RPMI8226 (cell line): ENCODE measurements at places on chromosomes 16 and 17.

- no peak for DNase-seq
Observed at GRCh38 chr17:10033449-10033848, 128.4 kb upstream of the RCVRN start.

GRCh38 chr17:68539548-68540467 is 27.6 kb downstream of the PRKAR1A start:
- DNase-seq, result peak; percentile 58

GRCh38 chr16:67162506-67163163 is 1.9 kb upstream of the HSF4 start:
- no peak for DNase-seq

GRCh38 chr16:29308644-29309546 is 97.6 kb downstream of the NPIPB11 start:
- no peak for DNase-seq

DNA sequence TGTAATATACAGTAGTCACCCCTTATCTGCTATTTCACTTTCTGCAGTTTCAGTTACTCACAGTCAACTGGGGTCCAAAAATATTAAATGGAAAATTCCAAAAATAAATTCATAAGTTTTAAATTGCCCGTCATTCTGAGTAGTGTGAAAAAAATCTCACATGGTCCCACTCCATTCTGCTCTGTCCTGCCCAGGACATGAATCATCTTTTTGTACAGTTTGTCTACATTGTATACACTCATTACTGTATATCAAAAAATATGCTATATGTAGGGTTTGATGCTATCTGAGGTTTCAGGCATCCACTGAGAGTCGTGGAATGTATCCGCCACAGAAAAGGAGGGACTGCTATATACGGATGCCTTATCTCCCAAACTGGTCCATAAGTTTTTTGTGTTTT is 16.0 kb upstream of the APPBP2 start:
- DNase-seq, result no peak

DNA sequence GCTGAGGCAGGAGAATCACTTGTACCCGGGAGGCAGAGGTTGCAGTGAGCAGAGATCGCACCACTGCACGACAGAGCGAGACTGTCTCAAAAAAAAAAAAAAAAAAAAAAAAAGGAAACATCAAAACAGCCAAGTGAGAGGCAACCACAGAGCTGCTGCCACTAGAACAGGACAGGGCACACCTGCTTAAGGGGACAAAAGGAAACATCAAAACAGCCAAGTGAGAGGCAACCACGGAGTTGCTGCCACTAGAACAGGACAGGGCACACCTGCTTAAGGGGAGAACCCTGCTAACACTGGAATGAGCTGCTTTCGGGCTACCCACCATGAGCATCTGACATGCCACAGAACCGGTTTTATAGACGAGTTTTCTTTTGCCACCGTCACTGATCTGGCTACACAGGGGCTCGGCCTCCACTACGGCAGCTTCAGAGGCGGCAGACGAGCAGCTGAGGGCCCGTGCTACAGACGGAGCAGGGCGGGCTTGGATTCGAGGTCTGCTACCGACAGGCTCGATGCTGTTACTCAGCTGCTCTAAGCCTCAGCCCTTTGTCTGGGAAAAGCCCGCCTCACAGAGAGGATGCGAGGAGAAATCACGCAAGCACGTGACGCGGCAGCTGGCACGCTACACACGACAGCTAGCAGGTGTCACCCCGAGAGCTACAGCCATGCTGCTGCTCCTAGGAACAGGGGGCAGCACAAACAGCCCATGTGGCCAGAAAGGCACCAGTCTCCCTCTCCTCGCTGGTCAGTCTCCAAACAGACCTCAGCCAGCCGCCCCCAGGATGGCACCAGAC is 2.0 kb downstream of the P4HB start:
- no peak for DNase-seq

DNA sequence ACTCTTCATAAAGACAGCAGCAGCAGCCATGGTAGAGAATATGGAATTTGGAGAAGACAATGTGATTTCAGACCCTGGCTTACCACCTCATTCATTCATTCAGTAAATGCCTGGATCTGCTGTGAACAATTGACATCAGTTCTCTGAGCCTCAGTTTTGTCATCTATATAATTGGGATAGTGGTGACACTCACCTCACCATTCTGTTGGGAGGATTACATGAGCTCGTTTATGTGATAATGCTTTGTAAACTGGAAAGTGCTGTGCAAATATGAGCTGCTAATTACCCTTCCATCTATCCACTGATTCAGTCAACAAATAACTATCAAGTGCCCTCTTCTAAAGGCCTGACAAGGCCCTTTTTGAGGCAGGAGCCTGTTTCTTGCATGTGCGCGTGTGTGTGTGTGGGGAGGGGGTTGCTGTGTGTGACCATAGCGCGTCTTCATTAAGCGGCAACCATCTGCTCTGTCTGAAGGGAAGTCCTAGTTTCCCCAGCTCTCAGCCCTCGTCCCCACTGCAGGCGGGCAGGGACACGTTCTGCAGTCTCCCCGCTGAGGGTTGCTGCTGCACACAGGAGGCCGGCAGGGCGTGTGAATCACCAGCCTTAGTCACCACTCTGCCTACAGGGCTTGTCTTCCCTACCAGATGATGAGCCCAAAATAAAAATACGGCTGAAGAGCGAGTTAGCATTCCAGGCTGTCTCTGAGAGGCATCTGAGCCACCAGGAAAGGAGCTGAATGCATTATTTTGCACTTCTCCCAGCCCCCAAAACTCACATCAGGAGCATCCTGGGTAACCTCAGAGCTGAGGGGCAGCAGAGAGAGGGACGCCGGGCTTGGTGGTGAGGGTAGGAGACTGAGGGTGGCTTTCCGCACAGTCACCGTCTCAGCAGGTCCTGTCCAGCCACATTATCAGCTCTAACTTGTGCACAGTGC is 19.9 kb downstream of the ARL4D start:
- DNase-seq, result peak; percentile 11

DNA sequence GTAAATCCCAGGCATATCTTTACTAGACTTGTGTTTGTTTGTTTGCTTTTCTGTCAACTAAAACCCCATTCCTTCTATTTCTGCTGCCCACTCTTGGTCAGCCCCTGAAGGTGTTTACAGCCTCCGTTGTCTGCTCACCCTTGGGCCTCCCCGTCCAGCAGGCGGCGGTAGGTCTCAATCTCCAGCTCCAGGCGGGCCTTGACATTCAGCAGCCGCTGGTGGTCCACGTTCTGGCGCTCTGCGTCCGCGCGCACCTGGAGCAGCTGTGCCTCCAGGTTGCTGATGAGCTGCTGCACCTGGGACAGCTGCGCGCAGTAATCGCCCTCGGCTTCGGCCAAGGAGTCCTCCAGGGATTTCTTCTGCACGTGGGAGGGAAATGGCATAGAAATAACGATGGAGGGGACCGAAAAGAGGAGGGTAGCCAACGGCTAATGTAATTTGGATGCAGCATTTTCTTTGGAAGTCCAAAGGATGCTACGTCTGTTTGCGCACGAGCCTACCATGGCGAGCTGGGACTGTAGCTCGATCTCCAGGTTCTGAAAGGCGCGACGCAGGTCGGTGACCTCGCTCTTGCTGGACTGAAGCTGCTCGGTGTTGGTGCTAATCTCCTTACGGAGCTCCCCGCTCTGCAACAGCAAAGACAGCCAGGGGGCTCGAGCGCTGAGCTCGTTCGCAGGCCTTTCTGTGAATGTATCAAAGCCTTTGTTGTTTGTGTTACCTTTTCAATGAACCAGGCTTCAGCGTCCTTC is 3.9 kb downstream of the KRT12 start:
- peak; percentile 30 for DNase-seq

DNA sequence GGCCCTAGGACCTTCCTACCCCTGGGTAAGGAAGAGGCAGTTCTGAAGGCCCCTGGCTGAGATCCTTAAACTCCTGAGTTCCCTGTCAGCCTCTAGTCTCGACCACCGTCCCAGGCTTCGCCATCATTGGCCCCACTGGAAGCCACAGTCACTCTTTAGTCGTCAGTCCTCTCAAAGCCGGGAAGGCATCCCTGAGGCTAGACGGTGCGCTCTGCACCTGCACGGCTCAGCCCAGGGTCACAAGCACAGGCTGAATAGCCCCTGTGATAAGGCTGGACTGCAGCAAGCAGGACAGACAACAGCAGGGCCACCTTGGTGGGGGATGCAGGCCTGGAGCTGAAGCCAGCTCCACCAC is 3.3 kb upstream of the HEXIM1 start:
- no peak for DNase-seq

- no peak for DNase-seq
Observed at GRCh38 chr16:86213437-86214205, 296.7 kb upstream of the FOXF1 start.

DNA sequence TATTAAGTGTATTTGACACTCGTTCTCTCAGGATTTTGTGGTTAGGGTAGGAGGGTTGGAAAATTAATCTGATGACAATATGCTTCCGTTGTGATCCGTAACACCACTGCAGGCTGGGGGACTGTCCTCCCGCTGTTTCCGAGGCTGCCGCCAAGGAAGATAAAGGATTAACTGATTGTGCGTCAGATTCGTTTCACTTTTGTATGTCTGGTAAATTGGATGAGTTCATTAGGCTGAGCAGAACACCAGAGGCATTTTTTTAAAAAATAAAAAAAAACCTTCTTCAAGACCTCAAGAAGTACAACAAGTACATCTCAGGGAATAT is 486.7 kb upstream of the SALL1 start:
- no peak for DNase-seq

- no peak for DNase-seq
Observed at GRCh38 chr17:35467824-35468223, 19.3 kb upstream of the SLFN13 start.

DNA sequence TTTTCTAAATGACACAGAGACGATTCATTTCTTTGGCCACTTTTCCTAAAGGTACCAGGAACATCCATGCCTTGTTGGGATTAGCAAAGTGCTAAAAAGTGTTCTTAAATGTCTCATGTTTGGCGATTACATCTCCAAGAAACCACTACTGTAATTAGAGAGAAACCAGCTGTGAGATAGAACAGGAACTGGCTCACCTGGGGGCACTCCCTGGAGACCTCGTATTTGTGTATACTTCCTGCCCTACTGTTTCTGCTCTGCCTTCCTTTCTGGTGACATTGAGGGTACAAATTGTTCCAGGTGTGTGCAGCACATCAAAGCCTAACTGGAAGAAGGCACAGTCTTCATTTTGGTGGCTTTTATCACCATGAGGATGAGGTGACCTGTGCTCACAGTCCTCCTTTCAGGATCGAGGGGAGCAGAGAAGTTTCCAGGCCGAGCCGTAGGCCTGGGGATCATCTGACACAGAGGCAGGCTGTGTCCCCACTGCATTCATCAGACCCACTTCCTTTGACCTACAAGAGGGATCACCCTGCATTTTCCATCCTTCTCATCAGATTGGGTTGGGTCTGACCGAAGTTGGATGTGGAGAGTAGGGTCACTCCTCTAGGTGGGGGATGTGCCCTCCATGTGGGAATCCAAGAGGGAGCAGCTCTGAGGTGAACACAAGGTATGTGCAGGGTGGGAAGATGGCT is 23.7 kb downstream of the CCL4 start:
- no peak for DNase-seq

- DNase-seq, result no peak
Observed at GRCh38 chr17:19440421-19440820, 29.4 kb downstream of the RNF112 start.

DNA sequence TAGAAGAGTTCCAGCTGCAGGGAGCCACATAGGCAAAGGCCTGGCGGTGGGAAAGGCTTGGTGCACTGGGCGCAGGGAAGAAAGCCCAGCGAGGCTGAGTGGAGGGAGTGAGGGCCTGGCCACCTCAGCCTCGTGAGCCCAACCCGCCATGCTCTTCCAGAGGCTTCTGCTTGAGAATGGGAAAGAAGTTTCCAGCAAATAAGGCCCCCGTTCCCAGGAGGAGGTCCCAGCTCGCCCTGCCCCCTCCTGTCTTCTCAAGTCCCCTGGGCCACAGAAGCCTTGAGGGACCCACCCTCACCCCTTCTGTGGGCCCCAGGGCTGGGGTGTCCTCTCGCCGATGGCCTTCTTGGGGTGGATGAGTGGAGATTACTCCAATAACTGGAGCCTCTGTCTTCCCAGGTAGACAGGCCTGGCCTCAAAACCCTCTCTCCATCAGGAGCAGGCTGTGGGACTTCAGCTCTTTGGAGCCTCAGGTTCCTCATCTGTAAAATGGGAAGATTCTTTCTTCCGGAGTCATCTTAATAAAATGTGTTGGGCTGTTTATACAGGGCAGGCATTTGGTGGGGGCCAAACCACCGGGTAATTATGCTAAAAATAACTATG is 933 bp upstream of the SNN start:
- DNase-seq, result no peak

- peak; percentile 32 for DNase-seq
Observed at GRCh38 chr16:51971184-51971583, 575.8 kb downstream of the TOX3 start.

DNA sequence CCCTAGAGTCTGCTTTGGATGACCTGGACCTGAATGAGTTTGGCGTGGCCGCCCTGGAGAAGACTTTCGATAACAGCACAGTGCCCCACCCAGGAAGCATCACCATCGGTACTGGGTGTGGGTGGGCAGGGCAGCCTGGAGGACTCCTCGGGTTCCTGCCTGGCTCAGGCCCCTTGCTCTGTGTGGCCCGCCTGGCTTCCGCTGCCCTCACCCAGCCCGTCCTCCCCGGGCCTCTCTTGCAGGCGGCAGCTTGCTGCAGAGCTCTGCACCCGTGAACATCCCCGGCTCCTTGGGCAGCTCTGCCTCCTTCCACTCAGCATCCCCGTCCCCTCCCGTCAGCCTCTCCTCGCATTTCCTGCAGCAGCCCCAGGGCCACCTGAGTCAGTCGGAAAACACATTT is 24.5 kb downstream of the UNC13D start:
- no peak for DNase-seq

GRCh38 chr17:47363171-47363570 is 39.4 kb downstream of the EFCAB13 start:
- no peak for DNase-seq

DNA sequence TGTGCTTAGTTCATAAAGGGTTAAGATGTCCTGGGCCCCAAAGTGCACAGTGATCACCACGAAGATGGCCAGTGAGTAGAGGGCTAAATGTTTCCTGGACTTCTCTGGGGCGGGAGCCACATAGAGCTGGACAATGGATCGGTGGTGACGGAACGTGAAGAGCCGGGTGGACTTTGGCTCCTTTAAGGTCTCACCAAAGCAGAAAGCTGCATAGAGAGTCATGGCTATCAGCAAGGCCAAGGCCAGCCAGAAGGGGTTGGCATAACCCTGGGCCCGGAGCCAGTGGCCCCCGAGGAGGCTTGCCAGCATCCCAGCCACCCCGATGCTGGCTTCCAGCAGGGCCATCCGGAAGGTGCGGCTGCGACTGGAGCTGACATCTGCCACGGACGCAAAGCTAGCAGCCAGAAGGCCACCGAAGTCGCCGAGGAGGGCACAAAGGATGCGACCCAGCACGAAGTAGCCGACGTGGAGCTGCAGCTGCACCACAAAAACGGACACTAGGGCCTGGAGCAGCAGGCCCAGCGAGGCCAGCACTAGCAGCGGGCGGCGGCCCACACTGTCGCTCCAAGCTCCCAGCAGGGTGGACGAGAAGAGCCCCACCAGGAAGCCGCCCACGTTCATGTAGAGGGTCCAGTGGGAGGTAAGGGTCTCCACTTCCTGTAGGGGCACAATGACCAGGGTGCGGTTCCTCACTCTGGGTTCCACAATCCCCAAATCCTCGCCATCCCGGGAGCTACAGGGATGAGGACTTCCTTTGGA is 1.0 kb downstream of the SLC46A1 start:
- DNase-seq, result no peak

- DNase-seq, result peak; percentile 30
Observed at GRCh38 chr16:29789775-29790182, 772 bp upstream of the KIF22 start.

GRCh38 chr17:81166033-81166492 is at the start of gene AATK:
Gene AATK, minus strand, starts transcription at chr17:81166221. Its CDS starts 229 bp downstream, at chr17:81165992.
- no peak for DNase-seq

GRCh38 chr17:57391857-57392471 is 135.6 kb downstream of the MSI2 start:
- DNase-seq, result no peak
